ENCODE measurements at places on chromosomes 5 and 9.
A peak's percentile ranks its signal among the peaks of the same experiment; 100 is the strongest.

GRCh38 chr5:93925321-93925720, 183.9 kb upstream of the POU5F2 start:
- no peak for DNase-seq
- H3K27me3 ChIP-seq, result no peaks in the 10 kb centered on the region
- H3K27ac ChIP-seq, result no peak overlapping the region
- H3K36me3 ChIP-seq, result no peaks in the 10 kb centered on the region

GRCh38 chr5:122332599-122333555, 20.8 kb downstream of the SNCAIP start:
- no peaks in the 10 kb centered on the region for H3K27me3 ChIP-seq
- no peak overlapping the region for H3K4me3 ChIP-seq
- no peak for DNase-seq
- H3K4me1 ChIP-seq, result no peaks in the 10 kb centered on the region

- no peak for DNase-seq
- H3K36me3 ChIP-seq, result no peaks in the 10 kb centered on the region
- no peaks in the 10 kb centered on the region for H3K27me3 ChIP-seq
- H3K4me3 ChIP-seq, result no peak overlapping the region
Measured at GRCh38 chr9:134336228-134336627, 10.0 kb downstream of the RXRA start.

DNA sequence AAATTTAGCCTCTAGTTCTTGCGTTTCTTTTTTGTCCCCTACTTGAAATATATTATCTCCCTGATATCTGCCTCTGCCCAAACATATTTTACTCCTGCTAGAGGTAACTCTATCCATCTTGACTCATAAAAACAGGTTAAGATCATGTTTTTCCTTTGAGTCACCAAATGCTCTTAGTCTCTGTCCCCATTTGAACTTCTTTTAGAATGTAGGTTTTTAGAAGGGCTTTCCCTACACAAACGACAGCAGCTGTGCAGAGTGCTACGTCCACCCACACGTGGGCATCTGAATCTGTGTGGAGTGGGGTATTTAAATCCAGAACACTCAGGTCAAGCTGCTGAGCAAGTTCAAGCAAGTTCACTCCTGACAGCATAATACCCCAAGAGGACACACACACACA, 2.2 kb downstream of the HSD17B3 start:
- H3K36me3 ChIP-seq, result peaks cover 3% of the 10 kb centered on the region
- H3K27ac ChIP-seq, result no peak overlapping the region
- H3K4me1 ChIP-seq, result no peaks in the 10 kb centered on the region
- no peak overlapping the region for H3K4me3 ChIP-seq
- H3K27me3 ChIP-seq, result peaks cover 4% of the 10 kb centered on the region
- no peak for DNase-seq

DNA sequence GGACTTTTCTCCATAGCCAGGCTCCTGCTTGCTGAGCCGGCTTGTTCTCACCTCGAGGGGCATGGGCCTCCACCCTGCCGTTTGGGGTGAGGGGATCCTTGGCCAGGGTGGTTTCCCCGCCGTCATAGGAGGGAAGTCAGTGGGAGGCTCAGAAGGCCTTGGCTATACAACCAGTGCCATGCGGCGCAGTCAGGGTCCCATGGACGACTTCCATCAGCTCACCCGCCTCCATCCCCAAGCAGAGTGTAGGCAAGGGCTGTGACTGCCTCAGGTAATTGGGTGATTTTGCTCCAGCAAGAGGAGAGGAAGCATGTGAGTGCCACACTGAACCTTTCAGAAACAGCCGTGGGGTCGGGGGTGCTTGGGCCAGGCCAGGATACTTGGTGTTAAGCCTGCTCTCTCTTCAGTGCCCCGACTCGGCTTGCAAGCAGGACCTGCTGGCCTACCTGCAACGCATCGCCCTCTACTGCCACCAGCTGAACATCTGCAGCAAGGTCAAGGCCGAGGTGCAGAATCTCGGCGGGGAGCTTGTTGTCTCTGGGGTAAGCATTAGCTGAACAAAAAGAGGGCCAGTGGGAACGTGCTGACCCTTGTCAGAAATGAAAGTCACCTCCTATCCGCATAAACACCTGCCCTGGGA, 57.2 kb upstream of the LRRTM2 start:
- no peak for DNase-seq
- peaks cover 1% of the 10 kb centered on the region for H3K36me3 ChIP-seq
- H3K4me1 ChIP-seq, result no peaks in the 10 kb centered on the region

DNA sequence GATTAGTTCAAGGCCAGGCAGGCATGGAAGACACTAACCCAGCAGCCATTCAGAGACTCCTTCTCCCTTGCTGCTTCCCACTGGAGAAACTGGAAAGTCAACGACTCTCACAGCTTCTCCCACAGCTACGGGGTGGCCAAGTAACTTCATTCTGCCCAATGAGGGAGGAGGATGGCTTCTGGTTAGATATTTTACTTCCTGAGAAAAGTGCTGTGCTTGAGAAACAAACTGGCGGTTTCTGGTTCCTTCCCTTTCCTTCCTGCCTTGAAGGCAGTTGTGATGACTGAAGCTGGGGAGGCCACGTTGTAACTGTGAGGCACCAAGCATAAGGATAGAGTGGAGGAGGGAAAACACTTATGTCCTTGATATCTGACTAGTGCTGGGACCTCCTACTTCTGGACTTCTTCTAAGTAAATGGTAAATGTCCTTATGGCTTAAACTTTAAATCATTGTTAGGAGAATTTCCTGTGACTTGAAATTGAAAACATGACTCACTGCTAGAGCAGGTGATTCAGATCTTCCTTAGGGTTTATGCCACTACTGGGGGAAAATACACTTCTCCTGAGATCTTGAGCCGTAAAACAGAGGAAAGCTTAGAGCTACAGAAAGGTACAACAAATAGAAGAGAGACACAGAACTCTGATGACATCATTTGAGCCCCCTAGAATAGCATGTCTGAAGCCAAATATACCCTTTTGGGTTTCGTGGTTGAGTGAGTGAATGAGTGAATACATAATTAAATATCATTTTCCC, 3.1 kb upstream of the GNPDA1 start:
- no peaks in the 10 kb centered on the region for H3K27me3 ChIP-seq
- H3K36me3 ChIP-seq, result peaks cover 4% of the 10 kb centered on the region
- H3K27ac ChIP-seq, result peak overlapping the region; percentile 98
- DNase-seq, result peak; percentile 67
- H3K4me3 ChIP-seq, result peak overlapping the region; percentile 61

- peaks cover 8% of the 10 kb centered on the region for H3K4me1 ChIP-seq
- DNase-seq, result no peak
- H3K27ac ChIP-seq, result no peak overlapping the region
- no peaks in the 10 kb centered on the region for H3K27me3 ChIP-seq
- peaks cover 31% of the 10 kb centered on the region for H3K36me3 ChIP-seq
Measured at GRCh38 chr9:71859939-71860338, 51.1 kb downstream of the ABHD17B start.

DNA sequence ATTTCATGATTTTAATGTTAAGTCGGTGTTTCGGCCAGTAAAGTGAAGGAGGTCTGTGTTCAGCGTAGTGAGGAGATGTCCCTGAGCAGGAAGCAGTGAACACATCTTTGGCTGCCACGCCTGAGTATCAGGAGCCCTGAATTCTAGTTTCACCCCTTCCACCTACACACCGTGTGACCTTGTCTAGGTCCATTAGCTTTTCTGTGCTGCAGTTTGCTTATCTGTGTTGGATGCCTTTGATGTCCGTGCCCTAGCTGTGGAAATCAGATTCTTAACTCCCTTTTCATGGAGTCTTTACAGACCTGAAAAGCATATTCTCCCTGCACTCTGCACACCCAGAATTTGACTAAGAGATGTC, 601 bp downstream of the FBXO38 start:
- H3K4me1 ChIP-seq, result peaks cover 59% of the 10 kb centered on the region
- peak overlapping the region; percentile 92 for H3K27ac ChIP-seq
- H3K36me3 ChIP-seq, result peaks cover 29% of the 10 kb centered on the region
- H3K4me3 ChIP-seq, result peak overlapping the region; percentile 86

DNA sequence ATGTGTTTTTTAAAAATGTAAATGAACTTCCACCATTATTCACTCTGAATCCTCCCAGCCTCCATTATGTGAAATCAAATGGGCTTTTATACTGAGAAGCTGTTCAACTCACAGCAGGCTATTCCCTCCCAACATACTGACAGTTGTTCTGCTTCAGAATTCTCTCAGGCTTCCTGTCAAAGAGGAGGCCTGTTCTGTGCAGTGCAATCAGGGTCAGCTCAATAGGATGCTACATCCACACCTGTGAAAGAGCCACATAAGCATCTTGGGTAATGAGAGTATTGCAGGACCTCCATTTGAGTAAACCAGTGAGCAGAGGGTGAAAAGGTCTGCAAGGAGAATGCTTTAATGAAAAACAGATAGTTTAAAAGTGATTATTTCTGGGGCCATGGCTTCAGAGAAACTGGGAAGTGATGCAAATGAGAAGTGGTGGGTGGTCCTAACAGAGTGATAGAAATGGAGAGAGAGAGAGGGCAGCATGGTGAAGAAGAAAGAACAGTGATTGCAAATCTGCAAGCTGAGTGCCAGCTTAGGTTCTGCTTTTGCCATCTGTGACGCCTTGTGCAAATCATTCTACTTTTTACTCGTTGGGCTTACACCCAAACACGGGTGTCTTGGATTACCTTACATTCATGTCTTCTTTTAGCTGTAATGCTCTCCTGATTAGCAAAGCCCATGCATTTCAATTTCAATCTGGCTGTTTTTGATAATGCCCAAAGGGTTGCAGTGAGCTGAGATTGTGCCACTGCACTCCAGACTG, 202.5 kb upstream of the NMUR2 start:
- H3K36me3 ChIP-seq, result no peaks in the 10 kb centered on the region
- no peak for DNase-seq

GRCh38 chr5:80042330-80042729, 7.2 kb downstream of the THBS4 start:
- no peak overlapping the region for H3K4me3 ChIP-seq
- H3K27me3 ChIP-seq, result peaks cover 36% of the 10 kb centered on the region
- DNase-seq, result no peak
- H3K27ac ChIP-seq, result no peak overlapping the region
- H3K4me1 ChIP-seq, result peaks cover 4% of the 10 kb centered on the region

DNA sequence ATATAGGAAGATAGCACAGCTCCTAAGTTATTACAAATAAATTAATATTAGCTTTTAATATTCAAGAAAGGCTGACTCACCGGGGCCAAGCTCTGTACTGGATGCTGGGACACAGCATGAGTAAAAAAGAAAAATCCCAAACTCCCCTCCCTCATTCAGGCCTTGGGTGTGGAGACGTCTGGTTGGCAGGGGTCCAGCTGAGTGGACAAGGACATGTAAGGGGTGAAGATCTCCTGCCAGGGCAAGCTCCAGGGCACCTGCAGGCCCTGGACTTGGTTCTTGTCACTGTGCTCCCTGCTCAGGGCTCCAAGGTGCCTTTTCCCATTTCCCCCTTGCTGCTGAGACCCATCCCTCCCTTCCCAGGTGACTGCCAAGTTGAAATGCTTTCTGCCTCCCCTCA, 388.5 kb downstream of the ENC1 start:
- no peak overlapping the region for H3K4me3 ChIP-seq
- H3K4me1 ChIP-seq, result no peaks in the 10 kb centered on the region
- no peak overlapping the region for H3K27ac ChIP-seq
- H3K36me3 ChIP-seq, result no peaks in the 10 kb centered on the region
- peaks cover 29% of the 10 kb centered on the region for H3K27me3 ChIP-seq
- DNase-seq, result no peak

- H3K27ac ChIP-seq, result no peak overlapping the region
- H3K36me3 ChIP-seq, result no peaks in the 10 kb centered on the region
- no peak overlapping the region for H3K4me3 ChIP-seq
Measured at GRCh38 chr9:21660976-21661375, 141.5 kb upstream of the MTAP start.

DNA sequence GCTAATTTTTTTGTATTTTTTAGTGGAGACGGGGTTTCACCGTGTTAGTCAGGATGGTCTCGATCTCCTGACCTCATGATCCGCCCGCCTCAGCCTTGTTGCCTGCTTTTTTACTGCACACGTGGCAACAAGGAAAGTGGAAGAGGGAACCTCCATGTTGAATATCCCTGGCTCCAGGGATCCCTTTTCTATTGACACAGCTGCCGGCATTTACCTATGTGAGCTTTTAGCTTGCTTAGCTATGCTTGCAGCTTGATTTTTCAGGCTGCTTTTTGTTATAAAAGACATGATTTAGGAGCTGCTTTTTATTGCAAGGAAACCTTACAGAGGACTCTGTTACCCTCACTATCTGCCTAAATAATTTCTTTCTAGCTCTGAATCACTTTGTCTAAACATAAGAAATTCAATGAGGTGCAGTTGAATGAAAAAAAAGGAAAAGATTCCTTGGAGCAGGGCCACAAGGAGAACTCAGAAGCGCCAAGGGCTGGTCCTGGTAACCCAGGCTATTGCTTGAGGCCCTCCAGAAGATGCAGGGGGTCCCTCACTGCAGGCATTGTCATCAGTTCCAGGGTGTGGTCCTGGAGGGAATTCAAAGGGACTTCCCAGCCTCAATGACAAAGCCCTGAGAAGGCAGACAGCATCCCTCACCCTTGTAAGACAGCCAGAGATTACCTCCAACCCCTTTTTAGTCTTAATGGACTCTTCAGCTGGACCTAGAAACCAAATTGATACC, 89.9 kb downstream of the SYK start:
- no peak overlapping the region for H3K4me3 ChIP-seq
- H3K36me3 ChIP-seq, result no peaks in the 10 kb centered on the region
- no peak overlapping the region for H3K27ac ChIP-seq
- H3K27me3 ChIP-seq, result peaks cover 8% of the 10 kb centered on the region
- no peaks in the 10 kb centered on the region for H3K4me1 ChIP-seq

DNA sequence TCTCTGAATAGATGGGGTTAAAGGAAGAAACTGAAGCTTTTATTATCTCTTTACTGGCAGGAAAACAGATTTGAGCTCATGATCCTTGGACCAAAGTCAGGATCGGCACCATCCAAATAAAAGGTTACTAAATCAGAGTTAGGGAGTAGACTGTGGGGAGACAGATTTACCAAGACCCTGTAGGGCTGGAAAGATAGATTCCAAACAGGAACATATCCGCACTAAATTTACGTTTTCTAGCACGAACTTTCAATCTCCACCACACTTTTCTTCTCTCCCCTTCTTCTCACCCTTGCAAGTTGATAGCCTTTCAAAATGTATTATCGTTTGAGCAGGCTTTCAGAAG, 120.0 kb upstream of the HMHB1 start:
- H3K4me3 ChIP-seq, result no peak overlapping the region
- peaks cover 14% of the 10 kb centered on the region for H3K4me1 ChIP-seq
- H3K27me3 ChIP-seq, result peaks cover 4% of the 10 kb centered on the region
- no peak for DNase-seq

DNA sequence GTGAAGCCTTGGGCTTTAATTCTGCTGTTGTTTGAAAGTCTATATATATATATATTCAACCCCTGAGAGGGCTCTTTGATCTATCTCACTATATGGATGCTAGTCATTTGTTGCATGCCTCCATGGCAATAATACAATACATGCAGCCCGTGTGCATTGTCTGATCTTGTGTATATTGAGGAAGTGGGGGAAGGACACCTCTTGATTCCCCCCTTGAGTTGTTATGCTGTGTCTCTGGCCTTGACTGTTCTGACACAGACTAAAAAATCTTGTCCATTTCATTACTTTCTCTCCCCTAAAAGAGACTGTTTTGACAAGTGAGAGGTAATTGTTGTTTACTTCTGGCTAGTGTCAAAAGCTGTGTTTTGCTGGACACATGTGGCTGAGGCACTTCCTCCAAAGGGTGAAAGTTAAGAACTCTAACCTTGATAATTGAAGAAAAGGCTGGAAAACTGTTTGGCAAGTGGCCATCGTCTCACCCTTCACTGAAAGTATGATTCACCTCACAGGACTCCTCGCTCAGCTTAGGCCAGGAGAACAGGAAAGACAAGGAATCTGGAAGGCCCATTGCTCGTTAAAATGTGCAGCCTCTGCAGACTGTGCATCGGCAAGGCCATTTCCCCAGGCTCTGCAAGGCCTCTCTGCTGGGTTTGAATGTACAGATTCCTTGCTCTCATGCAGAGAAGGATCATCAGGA, 304.0 kb downstream of the PRELID2 start:
- no peak for DNase-seq
- H3K4me3 ChIP-seq, result no peak overlapping the region
- no peak overlapping the region for H3K27ac ChIP-seq
- H3K4me1 ChIP-seq, result no peaks in the 10 kb centered on the region

Data from activated CD4-positive, alpha-beta memory T cell treated with anti-CD3 and anti-CD28 coated beads for 36 hours (primary cell).